HFF-Myc (cell line): ENCODE measurements at places on chromosomes 2 and 18.

DNA sequence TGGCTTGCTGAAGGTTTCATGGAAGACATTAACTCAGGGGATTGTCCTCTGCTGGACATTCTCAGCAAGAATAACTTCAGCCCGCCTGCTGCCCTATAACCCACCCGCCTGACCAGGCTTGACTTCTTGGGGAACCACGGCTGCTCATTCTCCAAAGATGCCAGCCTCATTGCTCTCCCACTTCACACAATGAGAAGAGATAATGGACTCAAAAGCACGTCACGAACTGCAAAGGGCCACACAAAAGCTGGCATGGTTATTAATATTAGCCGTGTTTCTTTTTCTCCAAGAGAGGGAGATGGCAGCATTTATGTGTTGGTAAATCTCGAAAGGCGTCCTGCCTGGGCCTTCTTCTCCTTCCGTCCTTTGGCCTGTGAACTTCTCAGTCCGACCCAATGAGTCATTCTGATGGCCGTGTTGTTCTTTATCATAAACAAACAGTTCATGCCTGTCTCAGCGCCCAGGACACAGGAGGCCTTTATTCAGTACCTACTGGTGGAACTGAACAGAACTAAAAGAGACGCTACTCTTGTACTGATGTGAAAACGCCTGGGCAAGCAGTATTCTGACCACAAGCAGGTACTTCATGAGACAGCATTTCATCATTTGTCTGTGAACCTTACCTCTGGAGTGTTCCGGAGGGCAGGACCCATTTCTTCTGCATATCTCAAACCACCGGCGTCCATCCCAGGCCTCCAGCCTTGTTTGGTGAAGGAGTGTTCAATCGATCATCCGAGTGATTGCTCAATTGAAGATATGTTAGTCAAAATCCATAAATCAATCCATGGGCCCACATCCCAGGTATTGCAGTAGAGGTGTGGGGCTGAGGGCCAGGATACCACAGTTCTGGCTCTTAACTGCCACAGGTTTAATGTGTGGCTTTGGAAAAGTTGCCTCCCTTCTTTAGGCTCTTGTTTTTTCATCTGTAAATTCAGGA is 25.1 kb upstream of the KLHL29 start:
- DNase-seq, result no peak

DNA sequence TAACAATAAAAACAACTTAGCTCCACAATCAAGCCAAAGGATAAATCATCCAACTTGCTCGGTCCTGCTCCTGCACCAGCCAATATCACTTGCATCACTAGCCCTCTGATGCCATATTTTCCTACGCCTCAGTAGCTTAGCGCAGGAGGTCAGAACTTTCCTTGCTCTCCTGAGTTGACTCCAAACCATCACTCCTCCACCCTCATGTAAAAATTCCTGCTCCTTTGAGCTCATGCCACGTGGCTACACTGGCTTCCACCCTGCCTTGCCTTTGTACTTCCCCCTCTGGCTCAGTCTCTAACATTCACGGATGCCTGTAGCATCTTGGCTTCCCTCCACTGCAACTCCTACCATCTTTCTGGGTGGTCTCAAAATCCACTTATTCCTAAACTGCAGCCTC is 25.2 kb downstream of the AAK1 start:
- DNase-seq, result no peak

DNA sequence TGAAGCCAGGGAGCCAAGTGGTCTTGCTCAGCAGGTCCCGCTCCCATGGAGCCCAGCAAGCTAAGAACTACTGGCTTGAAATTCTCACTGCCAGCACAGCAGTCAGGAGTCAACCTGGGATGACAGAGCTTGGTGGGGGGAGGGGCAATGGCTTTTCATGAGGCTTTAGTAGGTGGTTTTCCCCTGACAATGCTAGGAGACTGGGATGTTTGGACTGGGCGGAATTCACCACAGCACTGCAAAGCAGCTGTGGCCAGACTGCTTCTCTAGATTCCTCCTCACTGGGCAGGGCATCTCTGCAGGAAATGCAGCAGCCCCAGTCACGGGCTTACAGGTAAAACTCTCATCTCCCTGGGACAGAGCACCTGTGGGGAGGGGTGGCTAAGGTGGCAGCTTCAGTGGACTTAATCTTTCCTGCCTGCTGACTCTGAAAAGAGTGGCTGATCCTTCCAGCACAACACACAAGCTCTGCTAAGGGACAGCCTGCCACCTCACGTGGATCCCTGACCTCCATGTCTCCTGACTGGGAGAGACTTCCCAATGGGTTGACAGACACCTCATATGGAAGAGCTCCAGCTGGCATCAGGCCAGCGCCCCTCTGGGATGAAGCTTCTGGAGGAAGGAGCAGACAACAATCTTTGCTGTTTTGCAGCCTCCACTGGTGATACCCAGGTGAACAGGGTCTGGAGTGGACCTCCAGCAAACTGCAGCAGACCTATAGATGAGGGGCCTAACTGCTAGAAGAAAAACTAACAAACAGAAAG is 349.7 kb upstream of the ST6GAL2 start:
- no peak for DNase-seq

DNA sequence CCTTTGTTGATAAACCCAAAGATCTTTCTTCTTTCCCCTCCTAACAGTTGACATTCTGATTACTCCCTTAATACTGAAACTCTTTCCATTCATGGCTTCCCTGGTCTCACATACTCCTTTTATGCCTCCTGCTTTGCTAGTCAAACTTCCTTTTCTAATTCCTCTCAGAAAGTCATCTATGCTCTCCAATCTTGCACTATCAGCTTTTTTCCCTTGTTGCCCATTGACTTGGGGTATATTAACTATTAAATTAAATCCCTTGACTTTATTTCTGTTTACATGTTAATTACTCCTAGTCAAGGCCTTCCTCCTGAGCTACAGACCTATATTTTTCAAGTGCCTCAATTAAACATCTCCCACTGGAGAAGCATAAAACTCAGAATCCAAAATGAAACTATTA is 3.6 kb upstream of the COL5A2 start:
- no peak for DNase-seq

- no peak for DNase-seq
Measured at GRCh38 chr2:27041752-27042151, 9.0 kb downstream of the TMEM214 start.

DNA sequence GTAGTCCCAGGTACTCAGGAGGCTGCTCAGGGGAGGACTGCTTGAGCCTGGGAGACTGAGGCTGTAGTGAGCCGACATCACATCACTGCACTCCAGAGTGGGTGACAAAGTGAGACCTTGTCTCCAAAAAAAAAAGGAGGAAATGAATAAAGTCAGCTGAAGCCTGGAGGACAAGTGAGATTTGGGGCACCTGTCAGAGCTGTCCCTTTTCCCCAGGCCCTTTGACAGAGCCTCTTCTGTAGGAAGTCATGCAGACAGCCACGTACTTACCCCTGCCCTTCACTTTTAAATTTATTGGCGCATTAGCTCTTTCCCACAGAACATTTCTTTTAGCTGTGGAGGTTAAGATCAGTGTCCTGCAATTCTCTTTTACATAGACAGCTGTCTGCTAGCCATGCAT is 151.0 kb upstream of the DNMT3A start:
- DNase-seq, result no peak

GRCh38 chr2:236794176-236794957 is 224.7 kb downstream of the ACKR3 start:
- DNase-seq, result no peak

DNA sequence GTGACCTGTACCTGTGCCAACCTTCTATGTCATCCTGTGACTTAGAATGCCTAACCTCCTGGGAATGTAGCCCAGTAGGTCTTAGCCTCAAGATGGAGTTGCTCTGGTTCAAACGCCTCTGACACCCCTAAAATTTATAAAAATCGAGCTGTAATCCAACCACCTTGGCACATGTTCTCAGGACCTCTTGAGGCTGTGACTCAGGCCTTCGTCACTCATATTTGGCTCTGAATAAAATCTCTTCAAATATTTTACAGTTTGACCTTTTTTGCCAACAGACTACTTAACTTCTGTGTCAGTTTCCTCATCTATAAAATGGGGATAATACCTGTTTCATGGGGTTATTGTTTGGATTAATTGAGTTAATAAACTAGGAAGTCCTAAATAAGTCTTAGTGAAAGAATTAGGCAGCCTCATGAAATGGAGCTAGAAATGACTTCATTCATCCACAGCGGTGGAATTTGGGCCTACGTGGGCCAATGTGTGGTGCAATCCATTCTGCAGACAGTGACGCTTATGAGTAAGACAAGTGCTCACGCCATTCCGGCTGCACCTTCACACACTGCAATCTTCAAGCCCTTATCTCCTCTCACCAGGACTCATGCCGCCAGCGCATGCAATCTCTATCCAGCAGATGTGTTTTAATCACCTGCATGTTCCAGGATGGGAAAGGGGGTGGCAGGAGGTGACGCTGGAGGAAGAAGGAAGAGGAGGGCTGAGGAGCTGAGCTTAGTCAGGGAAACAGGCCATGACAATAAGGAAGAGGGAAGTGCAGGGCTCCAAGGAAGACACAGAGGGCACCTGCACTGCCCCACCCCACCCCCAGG is 2.0 kb upstream of the UBE2F start:
- DNase-seq, result no peak

DNA sequence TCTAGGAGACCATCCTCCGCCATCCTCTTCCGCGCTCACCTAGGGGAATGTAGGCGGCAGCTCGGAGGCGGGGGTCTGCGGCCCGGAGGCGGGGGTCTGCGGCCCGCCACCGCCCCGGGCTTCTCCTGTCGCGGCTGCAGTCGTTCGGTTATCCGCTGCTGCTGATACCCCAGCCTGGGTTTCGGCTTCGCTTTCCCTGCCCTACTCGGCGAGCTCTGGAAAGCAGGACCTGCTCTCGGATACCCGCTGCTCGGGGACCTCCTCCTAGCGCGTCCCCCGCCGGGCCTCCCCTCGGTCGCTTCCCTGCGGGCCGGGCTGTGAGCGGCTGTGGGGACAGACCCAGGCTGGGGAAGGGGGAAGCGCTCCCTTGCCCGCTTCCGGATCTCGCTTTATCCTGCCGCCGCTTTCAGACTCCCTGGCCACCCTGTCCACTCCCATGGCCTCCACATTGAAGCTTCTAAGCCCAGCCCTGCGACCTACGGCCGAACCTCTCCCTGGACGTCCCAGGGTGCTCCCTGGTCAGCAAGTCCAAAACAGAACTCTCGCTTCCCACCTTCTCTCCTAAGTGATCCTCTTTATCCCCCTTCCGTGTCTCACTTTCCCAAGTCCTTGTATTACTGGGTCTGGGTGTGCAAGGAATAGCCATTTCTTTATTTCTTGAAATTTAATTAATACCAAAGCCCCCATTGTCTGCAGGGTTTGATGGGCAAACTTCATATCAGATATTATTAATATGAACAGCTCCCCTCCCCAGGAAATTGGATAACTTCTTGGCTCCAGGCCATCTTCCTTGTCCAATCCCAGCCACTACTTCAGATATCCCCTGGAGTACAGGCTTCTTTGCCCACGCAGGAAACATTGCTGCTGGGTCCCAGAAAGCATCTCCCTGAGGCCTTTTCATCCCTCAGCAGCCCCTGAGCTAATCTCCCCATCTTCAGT is 769 bp downstream of the FKBP1B start:
- DNase-seq, result no peak

DNA sequence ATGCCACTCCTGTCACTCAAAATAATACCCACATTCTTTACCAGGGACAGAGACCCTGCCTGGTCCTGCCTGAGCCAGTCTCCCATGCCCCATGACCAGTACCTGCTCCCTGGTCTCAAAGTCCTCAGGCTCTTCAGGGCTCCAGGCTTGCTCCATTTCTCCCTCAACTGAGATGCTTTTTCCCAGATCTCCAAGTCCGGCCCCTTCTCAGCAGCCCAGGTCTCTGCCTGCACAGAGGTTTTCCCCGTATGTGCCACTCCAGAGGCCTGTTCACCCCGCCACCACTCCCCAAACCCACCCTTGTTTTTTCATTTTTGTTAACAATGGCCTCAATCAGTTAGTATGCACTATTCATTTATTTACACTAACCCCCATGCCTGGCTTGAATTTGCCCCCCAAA is 499.5 kb upstream of the MYT1L start:
- DNase-seq, result no peak
